ENCODE measurements at places on chromosomes 5 and 9.

DNA sequence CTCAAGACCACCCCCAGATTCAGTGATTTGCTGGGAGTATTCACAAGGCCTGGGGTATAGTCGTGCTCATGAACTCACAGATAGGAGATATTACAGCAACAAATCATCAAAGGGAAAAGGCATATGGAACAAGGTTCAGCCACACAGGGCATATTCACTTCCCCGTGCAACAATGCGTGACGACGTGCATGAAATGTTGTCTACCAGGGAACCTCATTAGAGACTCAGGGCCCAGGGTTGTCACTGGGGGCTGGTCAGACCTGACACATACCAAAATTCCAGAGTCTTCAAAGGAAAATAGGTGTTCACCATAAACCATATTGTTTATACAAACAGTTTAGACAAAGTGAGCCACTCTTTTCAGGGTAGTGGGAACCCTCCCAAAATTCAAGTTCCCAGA, 212.4 kb downstream of the RFK start:
- no peak for DNase-seq

GRCh38 chr5:52961274-52961681, 27.9 kb upstream of the ITGA2 start:
- no peak for DNase-seq

DNA sequence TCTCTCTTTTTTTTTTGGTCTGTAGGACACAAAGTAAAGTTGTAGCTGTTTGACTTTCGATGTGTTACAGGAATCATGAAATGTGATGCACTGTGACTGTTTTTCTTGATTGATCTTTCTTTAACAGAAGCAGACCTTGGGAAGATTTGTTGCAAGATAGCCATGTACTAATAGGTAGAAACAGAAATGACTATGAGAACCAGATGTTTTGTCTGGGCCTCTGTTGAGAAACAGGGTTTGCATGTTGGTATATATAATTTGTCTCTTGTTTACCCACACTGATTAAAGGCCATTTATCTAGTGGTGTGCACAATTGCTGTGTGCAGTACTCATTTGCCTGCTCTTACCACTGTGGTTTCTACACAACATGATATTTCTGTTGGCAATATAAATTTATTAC, 125.1 kb downstream of the HACD4 start:
- no peak for DNase-seq

- DNase-seq, result peak; percentile 23
These were observed 928 bp downstream of the MCTP1 start for GRCh38 chr5:95283761-95284571.
